ENCODE measurements at places on chromosomes 4 and X. TPM values are rescaled to one million over a fixed set of nuclear protein-coding genes. Genes with fewer than 3 reads are reported as not detected.

USP51 gene
- 4.3 TPM for total RNA-seq

TRIM75 gene
- not detected for total RNA-seq

SPARCL1 gene
- 7.5 TPM for total RNA-seq

MAGEA1 gene
- total RNA-seq: not detected

RGS12 gene
- total RNA-seq: 7.6 TPM

LRIT3 gene
- total RNA-seq: not detected

ZIC3 gene
- total RNA-seq: not detected

MAGEB17 gene
- total RNA-seq: not detected

P2RY4 gene
- total RNA-seq: not detected

SSX2 gene
- total RNA-seq: not detected

CENPI gene
- 2.2 TPM for total RNA-seq

Data from pericardium fibroblast (primary cell).